ENCODE measurements at places on chromosomes 11 and 22.

DNA sequence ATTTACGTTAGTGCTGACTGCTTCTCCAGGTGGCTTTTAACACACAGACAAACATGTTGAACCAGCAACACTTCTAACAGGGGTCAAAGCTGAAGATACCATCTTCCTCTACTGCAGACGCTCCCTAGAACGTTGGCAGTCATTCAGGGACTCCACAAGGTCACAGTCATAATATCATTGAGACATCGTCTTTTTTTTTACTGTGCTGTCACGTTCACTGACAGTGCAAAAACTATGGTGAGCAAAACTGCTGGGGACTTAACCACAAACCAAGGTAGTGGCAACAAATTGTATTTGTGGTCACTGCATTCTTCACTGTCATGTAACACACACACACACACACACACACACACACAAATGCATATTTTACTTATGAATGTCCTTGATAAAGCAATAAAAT lies 244.9 kb downstream of the CASP12 start:
- DNase-seq, result peak; percentile 1

DNA sequence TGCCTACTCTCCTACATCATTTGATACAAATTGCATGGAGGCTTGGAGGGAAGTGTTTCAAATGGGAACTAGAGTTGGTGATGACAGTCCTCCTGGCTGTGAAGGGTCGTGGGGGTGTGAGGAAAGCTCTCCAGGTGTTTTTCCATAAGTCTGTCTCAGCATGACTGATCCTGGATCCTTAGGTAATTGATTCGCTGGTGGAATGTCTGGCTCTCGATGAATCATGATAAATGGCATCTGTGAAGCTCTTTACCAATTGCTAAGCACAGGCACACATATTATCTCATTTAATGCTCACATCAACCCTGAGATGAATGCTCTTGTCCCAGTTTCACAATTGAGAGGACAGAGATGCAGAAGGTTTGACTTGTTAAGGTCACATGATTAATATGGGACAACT lies 107.5 kb downstream of the PKNOX2 start:
- DNase-seq, result no peak

DNA sequence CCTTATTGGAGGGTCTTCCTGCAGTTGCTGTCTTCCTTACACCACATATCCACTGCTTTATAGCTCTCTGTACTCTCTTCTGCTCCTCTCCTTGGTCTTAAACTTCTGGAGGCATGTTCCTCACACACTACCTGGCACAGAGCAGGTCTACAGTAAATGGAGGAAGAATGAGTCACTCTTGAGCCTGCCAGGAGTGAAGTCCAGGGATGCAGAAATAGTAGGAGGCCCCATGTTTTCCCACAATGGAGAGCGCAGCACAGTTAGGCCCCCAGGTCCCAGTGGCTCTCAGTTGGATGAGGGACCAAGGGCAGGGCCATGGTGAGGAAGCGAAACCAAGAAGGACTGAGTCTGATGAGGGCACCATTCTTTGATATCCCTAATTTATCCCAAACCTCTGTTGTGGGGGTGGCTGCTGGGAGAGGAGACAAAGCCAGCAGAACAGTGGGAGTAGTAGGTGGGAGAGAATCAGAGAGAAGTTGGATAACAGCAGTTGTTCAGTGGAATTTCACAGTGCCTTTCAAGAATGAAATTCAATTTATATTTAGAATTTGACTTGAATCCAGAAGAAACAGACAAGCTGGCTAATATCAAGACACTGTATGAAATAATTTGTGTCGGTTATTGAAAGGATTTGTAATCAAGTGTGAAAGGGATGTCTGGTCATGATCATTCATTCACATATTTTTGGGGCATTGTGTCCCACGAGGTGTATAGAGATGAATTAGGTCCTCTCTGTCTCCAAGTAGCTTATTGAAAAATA lies 187.8 kb downstream of the HIPK3 start:
- peak; percentile 71 for DNase-seq

DNA sequence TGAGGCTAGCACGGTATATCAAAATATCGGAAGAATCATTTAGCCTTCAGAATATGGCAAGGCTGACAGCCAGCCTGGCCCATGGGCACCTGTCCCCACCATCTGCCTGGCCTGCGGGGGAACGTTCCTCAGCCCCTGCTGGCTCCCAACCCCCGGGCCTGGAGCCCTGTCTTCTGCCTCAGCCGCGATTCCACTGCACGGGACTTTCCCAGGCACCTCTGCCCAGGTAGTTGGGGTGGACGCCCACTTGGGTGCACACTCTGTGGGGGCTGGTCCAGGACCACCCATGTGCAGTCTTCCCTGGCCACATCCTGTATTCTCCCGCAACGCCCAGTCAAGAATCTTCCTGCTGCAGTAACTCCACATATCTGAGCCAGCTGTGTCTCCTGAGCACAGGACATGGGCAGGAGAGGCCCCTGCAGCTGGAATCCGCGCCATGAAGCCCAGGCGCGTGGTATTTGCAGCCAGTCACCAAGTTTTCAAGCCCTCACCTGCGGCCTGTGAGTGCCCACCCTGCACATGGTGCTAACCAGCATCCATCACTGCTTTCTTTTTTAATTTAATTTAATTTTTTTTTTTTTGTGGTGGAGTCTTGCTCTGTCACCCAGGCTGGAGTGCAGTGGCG lies 77.9 kb downstream of the KCNQ1 start:
- DNase-seq, result no peak

DNA sequence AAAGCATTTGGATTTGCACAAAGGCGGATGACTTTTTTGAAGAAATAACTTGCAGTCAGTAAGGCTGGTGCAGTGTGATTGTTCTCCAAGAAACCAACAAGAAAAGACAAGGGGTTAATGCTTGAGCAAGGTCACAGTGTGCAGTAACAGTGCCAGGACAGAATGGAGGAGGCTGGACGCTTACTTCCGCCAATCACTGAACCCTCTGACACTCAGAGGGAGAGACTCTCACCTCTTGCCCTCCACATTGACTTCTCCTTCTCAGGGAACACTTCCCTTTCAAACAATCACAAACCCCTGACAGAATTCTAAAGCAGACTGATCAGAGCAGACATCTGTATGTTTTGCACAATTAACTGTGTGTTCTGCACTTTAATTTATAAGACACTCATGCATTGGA lies 228.4 kb downstream of the BLID start:
- DNase-seq, result no peak

- DNase-seq, result no peak
Observed at GRCh38 chr11:113238721-113239120, 75.7 kb upstream of the TTC12 start.

DNA sequence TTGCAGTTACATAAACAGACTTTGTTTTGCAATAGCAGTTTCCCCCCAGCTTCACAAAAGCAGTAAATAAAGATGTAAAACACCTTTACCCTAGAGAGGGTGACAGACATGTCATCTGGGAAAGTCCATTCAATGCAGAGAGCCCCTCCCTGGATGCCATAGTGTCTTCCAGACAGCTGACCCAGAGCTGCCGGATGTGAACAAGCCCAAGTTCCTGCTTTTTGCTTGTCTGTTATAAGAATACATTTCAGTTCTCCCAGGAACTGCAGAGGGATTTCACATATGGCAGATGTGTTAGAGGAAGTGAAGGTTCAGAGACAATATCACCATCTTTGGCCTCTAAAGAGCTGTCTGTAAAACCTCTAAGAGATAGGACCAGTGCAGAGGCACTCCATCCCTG lies 48.9 kb downstream of the RELT start:
- DNase-seq, result no peak

DNA sequence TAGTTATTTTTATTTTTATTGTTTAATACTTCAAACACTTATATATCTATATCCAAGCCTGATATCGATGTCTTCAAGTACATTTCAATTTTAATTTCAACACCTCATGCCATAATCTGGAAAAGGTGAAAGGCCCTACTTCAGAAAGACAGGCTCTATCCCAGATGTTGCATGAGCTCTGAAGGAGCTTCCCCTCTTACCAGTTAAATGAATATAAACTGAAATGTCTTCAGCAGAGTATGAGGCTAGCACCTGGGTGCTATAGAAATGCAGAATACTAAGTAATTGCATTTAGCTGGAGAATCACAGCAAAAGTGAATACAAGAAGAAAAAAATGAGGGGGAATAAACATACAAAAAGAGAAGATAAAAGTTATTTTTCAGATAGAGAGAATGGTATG lies 11.5 kb upstream of the GRIA4 start:
- no peak for DNase-seq

- no peak for DNase-seq
Observed at GRCh38 chr22:29307596-29308147, 1.2 kb downstream of the GAS2L1 start.
